Activated naive CD4-positive, alpha-beta T cell (primary cell): ENCODE measurements at places on chromosomes 1 and 21.

GRCh38 chr1:188514917-188515316 lies 1686.2 kb downstream of the PLA2G4A start:
- DNase-seq, result no peak

GRCh38 chr1:78712467-78713051 lies 62.9 kb downstream of the IFI44 start:
- no peak for DNase-seq

GRCh38 chr1:10714337-10715114 lies 81.9 kb downstream of the CASZ1 start:
- DNase-seq, result no peak

DNA sequence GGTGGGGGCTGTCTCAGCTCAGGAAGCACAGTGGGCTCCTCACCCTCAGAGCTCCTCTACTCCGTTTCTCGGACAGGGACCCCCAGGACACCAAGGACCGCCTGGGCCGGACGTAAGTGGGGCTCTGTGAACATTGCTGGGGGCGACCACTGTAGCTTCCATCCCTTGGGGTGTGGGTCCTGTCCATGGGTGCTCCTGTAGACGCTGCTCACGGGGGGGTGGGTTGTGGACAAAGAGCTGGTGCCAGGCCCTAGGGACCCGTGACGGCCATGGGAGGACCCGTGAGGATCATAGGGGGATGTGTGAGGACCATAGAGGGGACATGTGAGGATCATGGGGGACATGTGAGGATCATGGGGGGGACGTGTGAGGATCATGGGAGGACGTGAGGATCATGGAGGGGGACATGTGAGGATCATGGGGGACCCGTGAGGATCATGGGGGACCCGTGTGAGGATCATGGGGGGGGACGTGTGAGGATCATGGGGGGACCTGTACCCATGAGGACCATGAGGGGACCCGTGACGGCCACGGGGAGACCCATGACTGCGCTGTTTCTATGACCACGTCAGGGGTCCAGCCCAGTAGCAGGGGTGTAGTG lies 18.1 kb downstream of the COL6A1 start:
- no peak for DNase-seq

GRCh38 chr1:234584926-234585325 lies 25.1 kb downstream of the IRF2BP2 start:
- DNase-seq, result no peak

DNA sequence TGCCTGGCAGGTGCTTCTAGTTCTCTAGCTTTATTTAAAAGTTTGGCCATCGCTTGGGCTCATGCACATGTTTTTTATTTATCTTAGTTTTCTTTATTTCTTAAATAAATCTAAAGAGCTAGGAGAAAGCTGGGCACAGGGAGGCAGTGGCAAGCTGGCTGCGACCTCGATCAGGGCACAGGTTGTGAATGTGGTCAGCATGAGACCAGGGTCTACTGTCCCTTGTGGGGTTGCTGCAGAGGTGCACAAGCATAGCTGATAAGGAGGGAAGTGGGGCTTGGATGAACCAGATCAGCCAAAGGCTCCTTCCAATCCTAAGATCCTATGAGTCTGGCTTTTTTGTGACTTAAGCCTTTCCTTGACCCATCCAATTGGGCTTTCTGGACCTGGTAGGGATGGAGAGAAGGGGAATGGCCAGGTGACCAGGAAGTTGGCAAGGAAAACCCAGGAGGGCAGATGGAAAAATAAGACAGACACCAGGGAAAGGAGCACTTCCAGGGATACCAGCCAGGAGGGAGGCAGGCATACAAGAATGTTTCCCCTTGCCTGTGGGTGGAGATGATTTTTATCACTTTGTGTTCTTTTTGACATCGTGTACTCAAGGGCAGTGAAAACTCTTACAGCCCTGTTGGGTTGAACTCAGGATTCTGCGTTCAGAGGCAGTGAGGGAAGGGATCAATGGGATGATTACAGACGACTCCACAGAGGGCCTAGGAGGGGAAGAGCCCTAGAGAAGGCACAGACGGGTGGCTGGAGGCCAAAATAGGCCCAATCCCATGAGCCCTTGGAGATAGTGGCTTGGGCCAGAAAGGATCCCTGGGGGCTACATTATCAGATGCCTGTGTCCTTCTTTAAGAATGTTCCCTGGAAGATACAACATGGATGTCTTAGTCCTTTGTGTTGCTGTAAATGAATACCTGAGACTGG lies 8.5 kb downstream of the CYP4B1 start:
- DNase-seq, result no peak

GRCh38 chr21:42617486-42617885 lies 35.9 kb upstream of the PDE9A start:
- DNase-seq, result no peak
